ENCODE measurements at places on chromosomes 4 and X.

- peak; percentile 9 for DNase-seq
Observed at GRCh38 chr4:142614621-142615323, 231.3 kb downstream of the INPP4B start.

GRCh38 chrX:10557166-10557565 lies 63.2 kb downstream of the MID1 start:
- DNase-seq: no peak

GRCh38 chr4:8582436-8582835 lies 2.2 kb downstream of the GPR78 start:
- DNase-seq: no peak

DNA sequence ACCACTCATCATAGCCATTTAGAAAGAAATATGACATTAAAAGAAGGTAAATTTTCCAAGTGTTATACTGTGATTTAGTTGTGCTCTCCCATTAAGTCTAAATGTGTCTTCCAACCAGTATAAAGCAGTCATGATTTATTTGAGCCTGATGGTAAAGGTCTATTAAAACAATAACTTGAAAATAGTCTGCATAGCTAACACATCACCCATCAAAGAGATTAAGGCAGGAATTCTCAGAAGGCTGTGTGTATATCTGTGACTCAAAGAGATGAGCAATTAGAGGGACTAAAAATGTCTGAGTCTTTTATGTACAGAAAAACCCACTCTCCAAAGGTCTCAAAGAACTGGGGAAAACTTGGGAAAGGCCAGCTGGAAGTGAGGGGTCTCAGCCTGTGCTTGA lies 70.3 kb upstream of the IQCM start:
- DNase-seq: no peak

DNA sequence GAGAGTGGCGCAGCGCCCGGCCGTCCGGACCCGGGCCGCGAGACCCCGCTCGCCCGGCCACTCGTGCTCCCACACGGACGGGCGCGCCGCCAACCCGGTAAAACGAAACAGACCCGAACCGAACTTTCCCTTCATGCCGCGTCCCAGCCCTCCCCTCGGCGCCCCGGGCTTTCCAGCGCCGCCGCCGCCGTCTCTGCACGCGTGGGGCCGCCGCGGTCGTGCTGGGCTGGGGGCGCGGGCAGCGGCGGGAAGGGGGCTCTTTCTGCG lies 222 bp downstream of the SMAD1 start:
- no peak for DNase-seq

GRCh38 chr4:1291091-1291490 lies 1.4 kb downstream of the MAEA start:
- no peak for DNase-seq

DNA sequence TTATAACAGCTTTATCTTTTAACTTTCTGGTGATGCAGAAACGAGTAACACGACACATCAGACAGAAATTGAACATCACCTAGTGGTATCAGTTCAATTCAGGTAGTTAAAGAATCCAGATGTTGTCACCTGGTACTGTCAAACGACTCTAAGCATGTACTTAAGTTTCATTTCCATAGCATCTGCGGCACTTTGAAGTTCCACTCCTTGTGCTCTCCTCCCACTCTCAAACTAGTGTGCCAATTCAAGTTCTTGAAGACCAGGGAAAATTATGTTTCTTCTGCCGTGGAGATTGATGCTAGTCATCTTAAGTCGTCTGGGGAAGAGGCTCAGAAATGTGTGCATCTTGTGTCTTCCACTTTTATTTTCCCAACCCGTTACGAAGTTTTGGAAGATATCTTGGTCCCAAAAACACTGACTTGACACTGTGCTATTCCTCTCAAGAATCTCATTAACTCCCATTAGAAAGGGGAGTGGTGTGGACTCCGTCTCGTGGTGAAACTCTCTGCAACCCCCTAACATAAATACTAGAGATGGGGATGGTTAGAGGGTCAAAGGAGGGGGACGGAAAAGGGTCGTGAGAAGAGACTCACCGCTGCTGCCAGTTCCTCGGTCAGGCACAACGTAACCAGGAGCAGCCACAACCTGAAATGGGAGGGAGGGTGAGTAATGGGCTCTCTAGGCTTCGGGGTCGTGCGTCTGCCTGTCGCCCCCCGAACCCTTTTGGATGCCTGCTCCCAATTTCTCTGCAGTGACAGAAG lies 693 bp downstream of the COL4A6 start:
- DNase-seq: no peak

DNA sequence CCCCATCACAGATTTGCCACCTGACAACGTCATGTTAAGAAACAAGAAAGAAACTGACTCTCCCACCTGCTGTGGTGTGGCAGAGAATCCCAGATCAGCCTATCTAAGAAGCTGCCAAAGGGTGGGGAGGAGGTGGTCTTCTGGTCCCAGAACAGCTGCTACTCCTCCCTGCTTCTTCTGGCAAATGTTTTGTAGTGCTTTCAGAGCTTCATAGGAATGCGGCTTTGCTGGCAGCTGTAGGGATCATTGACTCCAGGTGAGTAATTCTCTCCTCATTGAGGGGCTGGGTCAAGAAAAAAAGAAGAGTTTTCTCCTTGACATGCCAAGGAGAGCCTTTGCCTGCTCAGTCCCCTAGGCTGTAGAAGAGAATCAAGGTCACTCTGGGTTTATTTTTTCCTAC lies 23.3 kb downstream of the NRK start:
- no peak for DNase-seq

GRCh38 chr4:70734971-70735370 lies 13.2 kb downstream of the RUFY3 start:
- DNase-seq: peak; percentile 16

- DNase-seq: no peak
Observed at GRCh38 chrX:118901991-118902390, 72.4 kb upstream of the LONRF3 start.

GRCh38 chr4:76767983-76768382 lies 130.0 kb downstream of the SOWAHB start:
- no peak for DNase-seq

DNA sequence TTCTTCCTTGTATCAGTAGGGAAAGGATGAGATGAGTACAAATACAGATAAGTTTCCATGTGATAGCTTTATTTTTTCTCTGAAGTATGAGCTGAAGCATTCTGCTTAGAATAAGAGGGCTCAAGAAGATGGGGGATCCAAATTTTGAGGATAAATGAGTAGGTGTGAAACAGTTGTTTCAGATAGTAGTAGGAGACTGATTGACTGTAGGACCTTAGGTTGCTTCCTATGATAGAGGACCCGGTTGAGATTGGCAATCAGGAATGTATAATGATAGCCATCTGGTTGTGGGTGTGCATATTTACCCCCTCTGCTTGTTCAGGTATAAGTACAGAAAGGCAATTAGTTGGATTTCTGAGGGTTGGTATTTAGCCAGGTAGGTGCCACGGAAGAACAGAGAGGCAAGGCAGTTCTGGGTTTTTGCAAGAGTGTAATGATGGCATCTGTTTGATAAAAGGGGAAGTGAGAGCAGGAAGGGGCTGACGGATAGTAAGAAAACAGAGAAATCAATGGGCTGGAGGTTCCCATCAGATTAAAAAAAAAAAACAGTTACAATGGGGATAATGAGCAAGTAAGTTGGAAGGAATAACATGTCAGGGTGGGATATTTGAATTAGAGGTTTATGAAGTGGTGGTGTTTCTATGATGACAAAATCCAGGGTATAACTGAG lies 13.7 kb downstream of the OCRL start:
- DNase-seq: no peak

DNA sequence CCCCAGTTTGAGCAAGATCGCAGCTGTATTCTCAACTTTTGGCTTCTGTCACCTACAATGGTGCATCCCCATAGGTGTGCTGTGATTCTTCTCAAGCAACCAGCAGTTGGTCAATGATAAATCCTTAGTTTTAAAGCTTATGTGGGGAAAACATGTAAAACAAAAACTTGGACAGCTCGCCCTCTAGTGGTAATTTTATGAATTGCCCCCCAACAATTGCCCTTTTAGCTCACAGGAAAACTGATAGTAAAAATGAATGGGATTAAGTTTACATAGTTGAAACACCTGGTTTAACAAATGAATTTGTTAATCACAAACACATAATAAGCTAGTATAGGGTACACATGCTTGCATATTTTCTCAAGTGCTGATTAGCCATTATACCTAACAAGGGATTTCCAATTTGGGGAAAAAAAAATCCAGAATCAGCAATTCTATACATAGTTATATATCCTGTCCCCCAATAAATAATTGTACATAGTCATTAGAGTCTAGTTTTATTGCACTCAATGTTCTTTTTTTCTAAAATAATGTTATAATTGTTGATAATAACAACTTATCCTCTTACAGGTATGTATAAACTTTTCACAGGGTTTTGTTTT lies 30.1 kb downstream of the TEX13A start:
- DNase-seq: peak; percentile 28

GRCh38 chr4:169385376-169385775 lies 114.6 kb upstream of the SH3RF1 start:
- DNase-seq: no peak

GRCh38 chr4:138259271-138259670 lies 17.1 kb upstream of the SLC7A11 start:
- DNase-seq: no peak

- DNase-seq: no peak
Observed at GRCh38 chr4:11412211-11412610, 16.5 kb downstream of the HS3ST1 start.

DNA sequence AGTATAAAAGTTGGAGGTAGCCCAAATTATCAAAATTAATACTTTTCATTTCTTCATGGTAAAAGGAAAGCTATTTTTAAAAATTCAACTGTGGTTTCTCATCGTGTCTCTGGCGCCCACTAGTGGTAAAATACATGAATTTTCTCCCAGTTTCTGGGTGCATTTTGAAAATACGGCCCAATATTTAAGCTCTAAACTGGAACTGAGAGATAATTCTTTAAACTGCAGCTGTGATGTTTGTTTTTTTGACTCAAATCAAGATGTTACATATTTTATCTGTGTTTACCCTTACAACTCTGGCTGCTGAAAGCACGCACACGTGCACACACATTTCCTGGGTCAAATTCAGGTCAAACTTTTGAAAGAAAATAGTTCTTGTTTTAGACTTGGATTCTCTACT lies 123.9 kb upstream of the ACSL4 start:
- peak; percentile 37 for DNase-seq

DNA sequence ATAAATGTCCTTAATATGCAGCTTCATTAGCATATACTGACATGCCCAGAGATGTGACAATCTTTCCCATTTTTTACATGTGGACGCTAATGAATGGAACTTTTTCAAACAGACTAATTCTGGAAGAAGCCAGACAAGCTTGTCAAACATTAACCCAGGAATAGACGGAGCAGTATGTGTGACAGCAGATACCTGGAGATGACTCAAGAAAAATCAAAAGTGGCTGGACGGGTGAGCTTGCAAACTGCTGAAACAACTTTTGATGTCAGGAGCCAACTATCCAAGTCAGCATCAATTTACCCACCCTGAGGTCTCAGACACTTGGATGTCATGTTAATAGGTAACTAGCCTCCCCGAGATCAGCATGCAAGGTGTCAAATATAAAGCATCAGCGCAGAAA lies 183.0 kb downstream of the PACRGL start:
- no peak for DNase-seq

DNA sequence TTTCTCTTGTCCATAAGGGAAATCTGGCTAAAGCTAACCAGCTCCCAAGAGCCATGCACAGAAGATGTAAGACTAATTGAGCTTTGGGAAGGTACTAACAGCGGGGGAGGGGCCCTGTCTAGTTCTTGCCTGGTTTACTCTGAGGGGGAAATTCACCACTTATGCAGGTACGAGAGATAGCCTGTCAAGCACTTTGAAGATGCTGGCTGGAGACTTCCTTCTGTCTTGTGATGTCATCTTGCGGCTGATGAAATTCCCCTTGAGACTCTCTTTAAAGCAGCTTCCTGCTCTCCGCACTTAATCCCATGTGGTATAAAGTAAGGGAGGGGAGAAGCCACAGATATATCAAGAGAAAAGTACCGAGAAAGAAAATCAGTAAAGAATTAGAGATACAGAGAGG lies 345.3 kb downstream of the MAPK10 start:
- no peak for DNase-seq

DNA sequence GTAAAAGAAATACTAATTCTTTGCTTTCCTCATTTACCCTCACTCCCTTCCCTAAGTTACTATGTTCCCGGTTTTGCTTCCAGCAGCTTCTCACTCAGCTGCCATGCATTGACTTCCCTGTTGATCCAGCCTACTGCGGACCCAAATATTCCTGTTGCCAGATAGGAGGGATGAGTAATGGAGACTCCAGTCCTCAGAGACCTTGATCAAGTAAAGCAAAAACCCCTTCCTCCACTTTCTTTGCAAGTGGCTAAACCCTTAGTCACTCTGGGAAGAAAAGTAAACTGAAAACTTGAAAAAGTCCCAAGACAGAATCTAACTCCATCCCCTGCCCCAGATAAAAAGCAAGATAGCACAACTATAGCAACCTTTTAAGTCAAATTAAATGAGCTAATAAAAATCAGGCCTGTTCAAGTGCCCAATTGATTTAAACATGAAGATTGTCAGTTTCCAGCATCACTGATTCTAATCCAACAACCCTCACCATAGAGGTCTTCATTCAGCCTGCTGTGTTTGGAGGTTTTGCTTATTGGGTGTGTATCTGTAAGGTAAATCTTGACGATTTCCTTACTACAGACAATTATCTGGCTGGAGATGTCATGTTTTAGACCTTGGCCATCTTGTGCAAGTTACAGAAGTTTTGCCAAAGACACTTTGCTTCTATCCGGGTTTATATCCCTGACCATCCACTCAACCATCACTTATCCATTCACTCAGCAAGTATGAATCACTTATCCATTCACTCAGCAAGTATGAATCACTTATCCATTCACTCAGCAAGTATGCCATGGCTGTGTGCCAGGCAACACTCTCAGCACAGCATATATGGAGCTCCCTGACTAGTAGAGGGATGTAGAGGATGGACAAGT lies 17.6 kb downstream of the FGFBP1 start:
- no peak for DNase-seq

DNA sequence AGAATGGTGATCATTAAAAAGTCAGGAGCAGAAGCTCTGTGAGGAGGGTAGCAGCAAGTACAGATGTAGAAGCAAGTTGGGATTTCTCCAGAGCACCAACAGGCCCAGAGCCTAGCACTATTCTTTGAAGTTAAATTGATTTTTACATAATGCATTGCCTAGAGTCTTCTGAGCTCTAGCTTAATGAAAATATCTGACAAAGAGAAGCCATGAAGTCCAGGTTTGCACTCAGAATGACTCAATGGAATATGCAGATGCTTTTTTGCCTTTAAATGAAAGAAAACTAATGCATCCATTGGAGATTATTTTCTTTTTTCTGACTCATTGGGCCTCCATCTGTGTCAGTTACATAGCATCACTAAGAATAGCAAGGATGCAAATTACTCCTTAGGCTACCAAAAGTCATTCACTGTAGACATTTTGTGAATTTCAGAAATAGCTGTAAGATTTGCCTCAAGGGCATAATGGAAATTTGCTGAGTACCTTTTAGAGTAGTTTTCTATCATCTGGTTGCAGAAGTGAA lies 91.0 kb downstream of the EDA2R start:
- DNase-seq: no peak

DNA sequence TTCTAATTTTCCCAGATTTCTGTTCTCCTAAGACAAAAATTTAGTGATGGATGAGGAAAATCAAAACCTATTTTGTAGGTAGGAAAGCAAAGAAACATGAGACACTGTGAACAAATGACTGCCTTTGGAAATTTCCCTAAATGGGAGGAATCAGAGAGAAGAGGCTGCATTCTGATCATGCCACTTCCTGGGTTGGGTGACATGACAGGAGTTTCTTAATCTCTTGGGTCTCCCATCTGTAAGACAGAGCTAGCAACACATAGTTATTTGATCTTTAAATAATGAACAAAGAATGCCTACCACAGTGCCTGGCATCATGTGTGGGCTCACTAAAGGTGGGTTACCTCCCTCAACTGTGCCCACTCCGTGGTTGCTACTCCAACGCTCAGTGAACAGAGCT lies 57.1 kb downstream of the CCDC149 start:
- no peak for DNase-seq

- no peak for DNase-seq
Observed at GRCh38 chrX:131045726-131046125, 12.4 kb upstream of the ARHGAP36 start.
